Left lung (tissue), 14 donors: ENCODE measurements at places on chromosomes 13 and 19. TPM values are rescaled to one million over a fixed set of nuclear protein-coding genes. Genes with fewer than 3 reads are reported as not detected.

The FCER2 gene
- 0.61 TPM for polyA plus RNA-seq

The FUT6 gene
- 0.55 TPM for polyA plus RNA-seq

The ZNF534 gene
- polyA plus RNA-seq: 0.36 TPM

The REEP6 gene
- 4.6 TPM for polyA plus RNA-seq

The IFI30 gene
- polyA plus RNA-seq: 10.7 TPM

The OLFM2 gene
- polyA plus RNA-seq: 31.0 TPM

The PSG1 gene
- not detected for polyA plus RNA-seq

The CPB2 gene
- 0.17 TPM for polyA plus RNA-seq

The ATXN8OS gene
- polyA plus RNA-seq: 0.32 TPM

The PLA2G4C gene
- 10.1 TPM for polyA plus RNA-seq

The SWSAP1 gene
- 2.1 TPM for polyA plus RNA-seq

The SHC2 gene
- 28.1 TPM for polyA plus RNA-seq

The DUS3L gene
- 22.3 TPM for polyA plus RNA-seq

The MCF2L gene
- 22.2 TPM for polyA plus RNA-seq

The ETFB gene
- 41.5 TPM for polyA plus RNA-seq

The IZUMO2 gene
- polyA plus RNA-seq: 1.8 TPM

The PABPC3 gene
- polyA plus RNA-seq: 1.6 TPM

The CBARP gene
- 1.3 TPM for polyA plus RNA-seq

The TEX26 gene
- 2.4 TPM for polyA plus RNA-seq

The CEACAM21 gene
- polyA plus RNA-seq: 7.9 TPM

The F10 gene
- polyA plus RNA-seq: 14.5 TPM

The TEX29 gene
- polyA plus RNA-seq: 1.2 TPM

The CGB3 gene
- polyA plus RNA-seq: not detected

The UGGT2 gene
- 45.2 TPM for polyA plus RNA-seq

The SPACA4 gene
- polyA plus RNA-seq: 0.23 TPM

The AMER2 gene
- 0.50 TPM for polyA plus RNA-seq

The IGSF23 gene
- polyA plus RNA-seq: 0.17 TPM

The DCT gene
- 0.37 TPM for polyA plus RNA-seq

The EFNA2 gene
- polyA plus RNA-seq: 0.73 TPM

The ERICH4 gene
- 0.55 TPM for polyA plus RNA-seq

The KLK3 gene
- not detected for polyA plus RNA-seq

The CGB5 gene
- not detected for polyA plus RNA-seq

The ZNF567 gene
- 10.9 TPM for polyA plus RNA-seq

The NLRP5 gene
- not detected for polyA plus RNA-seq

The B3GNT3 gene
- polyA plus RNA-seq: not detected

The CYP4F22 gene
- polyA plus RNA-seq: not detected

The ELF1 gene
- 51.0 TPM for polyA plus RNA-seq

The ALOX5AP gene
- polyA plus RNA-seq: 2.6 TPM

The LGI4 gene
- polyA plus RNA-seq: 2.0 TPM

The IQCN gene
- polyA plus RNA-seq: 3.7 TPM

The CALR3 gene
- not detected for polyA plus RNA-seq

The KCNJ14 gene
- polyA plus RNA-seq: 1.3 TPM

The KLK15 gene
- polyA plus RNA-seq: not detected

The KIRREL2 gene
- 3.5 TPM for polyA plus RNA-seq

The MISP3 gene
- 2.5 TPM for polyA plus RNA-seq

The RASIP1 gene
- polyA plus RNA-seq: 23.5 TPM

The TMIGD2 gene
- polyA plus RNA-seq: 0.36 TPM
